Cerebellar nuclear complex (tissue), 1 donor: ENCODE measurements at places on chromosomes 6 and 20.

GRCh38 chr20:49278818-49279676 lies 1.2 kb upstream of the ZNFX1 start:
- DNase-seq, result no peak

- no peak for DNase-seq
Observed at GRCh38 chr20:16205507-16205906, 367.7 kb downstream of the KIF16B start.

GRCh38 chr6:95767897-95768463 lies 190.6 kb downstream of the MANEA start:
- DNase-seq, result no peak

DNA sequence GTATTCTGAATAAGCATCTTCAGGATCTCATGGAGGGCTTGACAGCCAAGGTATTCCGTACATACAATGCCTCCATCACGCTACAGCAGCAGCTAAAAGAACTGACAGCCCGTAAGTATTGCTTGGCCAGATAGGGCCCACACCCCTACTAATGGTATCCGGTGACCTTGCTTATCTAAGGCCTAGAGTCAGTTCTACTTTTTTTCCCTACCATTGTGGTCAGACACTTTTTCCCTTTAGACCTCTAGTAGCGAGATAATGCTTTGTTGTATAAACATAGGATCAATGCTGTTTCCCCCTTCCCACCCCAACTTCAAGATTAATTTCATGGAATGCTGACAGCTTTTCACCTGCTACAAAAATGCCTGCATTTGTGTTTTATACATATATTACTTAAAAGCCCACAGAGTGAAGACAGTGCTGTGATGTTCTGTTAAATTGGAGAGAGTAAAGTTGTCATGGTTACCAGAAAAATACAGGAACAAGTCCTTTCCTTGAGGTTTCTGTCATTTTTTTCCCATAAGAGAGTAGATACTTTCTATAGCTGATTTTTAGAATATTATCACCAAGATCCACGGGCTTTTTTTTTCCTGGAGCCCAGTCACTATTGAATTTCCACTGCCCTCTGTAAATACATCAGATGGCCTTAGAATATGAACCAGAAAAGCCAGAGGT lies 20.9 kb upstream of the PLCG1 start:
- no peak for DNase-seq

DNA sequence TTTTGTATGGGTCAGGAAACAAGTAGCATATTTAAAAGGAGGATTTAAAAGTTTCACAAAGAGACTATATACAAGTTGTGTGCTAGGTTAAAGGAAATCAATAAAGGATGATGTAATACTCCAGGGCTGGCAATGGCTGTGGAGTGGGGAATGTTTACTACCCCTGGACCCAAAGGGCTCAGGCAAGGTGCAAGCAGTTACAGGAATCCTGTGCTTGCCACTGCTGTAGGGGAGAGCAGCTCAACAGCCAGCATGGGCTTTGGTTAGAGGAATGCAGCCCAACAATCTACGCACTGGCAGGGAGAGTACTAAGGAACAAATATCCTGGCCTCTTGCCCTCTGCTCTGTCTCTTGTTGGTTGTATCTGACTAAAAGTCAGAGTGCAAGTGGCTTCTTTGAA lies 1642.2 kb downstream of the KHDRBS2 start:
- no peak for DNase-seq

DNA sequence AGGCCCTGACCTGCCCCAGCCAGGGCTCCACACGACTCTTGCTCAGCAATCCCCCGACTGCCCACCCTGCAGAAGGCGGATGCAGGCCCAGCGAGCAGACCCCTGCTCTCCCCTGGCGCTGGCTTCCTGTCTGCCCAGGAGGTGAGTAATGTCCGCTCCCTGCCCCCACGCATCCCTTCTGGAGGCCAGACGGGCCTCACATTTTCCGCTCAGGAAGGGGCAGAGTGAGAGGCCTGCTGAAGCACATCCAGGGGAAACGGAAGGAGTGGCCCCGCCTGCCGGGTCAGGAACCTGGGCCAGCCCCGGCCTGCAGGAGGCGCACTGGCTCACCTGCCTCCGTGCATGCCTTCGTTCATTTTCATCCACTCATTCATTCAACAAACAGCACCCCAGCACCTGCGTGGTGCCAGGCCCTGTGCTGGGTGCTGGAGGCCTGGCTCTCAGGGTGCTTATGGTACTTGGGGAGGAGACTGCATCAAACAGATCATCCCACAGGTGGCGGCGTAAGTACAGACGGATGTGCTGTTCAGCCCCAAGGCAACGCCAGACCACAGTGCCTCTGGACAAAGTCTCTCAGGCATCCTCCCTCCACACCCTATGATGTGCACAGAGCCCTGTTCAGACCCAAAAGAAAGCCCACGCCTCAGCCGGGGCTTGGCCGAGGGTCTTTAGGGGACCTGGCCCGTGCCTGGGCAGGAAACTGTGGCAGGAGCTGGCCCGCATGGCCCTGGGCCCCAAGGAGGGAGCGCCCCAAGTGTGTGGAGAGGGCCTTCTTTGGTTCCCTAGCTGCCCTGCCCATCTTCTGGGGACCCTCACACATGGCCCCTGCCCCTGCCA lies 112.1 kb downstream of the ASXL1 start:
- DNase-seq, result no peak

- no peak for DNase-seq
Observed at GRCh38 chr6:77092971-77093370, 370.3 kb downstream of the HTR1B start.

GRCh38 chr6:35185971-35186370 lies 27.8 kb upstream of the SCUBE3 start:
- no peak for DNase-seq

- no peak for DNase-seq
Observed at GRCh38 chr6:158323561-158323958, 11.3 kb downstream of the TULP4 start.

GRCh38 chr6:20204512-20204894 lies 7.8 kb downstream of the MBOAT1 start:
- no peak for DNase-seq

DNA sequence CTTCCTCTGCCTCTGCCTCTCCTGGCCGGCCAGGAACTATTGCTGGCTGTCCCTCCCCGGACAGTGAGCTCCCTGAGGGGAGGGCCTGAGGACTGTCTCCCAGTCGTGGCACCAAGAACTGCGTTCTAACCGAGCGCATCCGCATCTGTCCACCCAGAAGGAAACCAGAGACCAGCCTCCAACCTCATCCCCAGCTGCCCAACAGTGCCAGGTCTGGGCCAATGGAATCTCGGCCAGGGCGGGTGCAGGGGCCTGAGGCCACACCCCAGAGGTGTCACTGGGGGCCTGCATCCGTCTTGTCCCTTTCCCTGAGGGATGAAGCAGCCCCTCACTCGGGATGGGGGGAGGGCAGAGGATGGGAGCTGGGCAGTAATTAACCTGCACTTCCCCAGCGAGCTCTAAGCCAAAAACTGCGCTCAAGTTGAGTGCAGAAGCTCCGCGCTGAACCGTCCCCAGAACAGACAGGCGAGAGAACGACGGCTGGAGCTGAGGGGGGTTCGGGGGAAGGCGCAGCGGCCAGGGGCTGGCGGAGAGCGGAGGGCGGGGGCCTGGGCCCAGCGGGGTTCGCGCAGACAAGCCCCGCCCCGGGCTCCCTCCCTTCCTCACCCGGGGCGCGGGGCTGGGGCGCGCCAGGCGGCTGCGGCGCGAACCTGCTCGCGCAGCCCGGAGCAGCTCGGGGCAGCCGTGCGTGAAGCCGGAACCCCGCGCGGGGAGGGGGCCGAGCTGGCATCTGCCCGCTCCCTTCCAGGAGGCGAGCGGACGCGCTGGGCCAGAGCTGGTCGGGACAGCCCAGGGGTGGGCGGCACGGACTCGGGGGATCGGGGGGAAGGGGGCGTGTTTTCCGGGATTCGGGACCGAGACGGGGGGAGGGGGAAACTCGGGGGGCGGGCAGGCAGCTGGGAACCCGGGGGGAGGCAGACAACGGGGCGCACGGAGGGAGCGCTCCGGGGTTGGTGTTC lies 1.4 kb downstream of the TFEB start:
- DNase-seq, result no peak

- DNase-seq, result no peak
Observed at GRCh38 chr6:39558591-39559190, 166.5 kb downstream of the KIF6 start.

DNA sequence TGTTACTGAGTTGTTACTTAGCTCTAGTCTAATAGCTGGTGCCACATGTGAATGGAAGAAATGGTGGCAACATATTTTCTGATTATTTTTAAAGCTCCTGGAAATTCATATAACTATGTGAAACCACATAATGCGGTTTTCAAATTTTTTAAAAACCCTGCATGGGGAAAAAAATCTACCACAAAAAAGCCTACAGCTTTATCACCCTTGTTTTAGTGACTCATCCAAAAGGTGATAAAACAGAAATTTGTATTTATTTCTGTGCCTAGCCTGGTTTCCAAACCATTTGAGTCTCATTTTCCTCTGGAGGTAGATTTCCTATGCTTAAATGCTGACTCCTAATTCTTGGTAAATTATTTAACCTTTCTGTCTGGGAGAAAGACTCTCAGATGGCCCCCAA lies 5.4 kb upstream of the FBXO30 start:
- DNase-seq, result no peak

GRCh38 chr20:3461211-3461771 lies 9.5 kb upstream of the ATRN start:
- no peak for DNase-seq

GRCh38 chr20:7723284-7723683 lies 217.0 kb downstream of the HAO1 start:
- no peak for DNase-seq

- DNase-seq, result no peak
Observed at GRCh38 chr20:62818592-62819493, 2.0 kb downstream of the COL9A3 start.

GRCh38 chr20:35883336-35883777 lies 70.9 kb downstream of the SCAND1 start:
- DNase-seq, result no peak

GRCh38 chr20:16760431-16761304 lies 12.5 kb downstream of the OTOR start:
- DNase-seq, result no peak

GRCh38 chr6:29955783-29956182 lies 13.5 kb downstream of the HLA-A start:
- no peak for DNase-seq

GRCh38 chr6:26318459-26319404 lies 46.3 kb upstream of the BTN3A2 start:
- DNase-seq, result no peak

GRCh38 chr6:33694977-33695376 lies 16.5 kb downstream of the UQCC2 start:
- no peak for DNase-seq

GRCh38 chr6:9732056-9732455 lies 682.8 kb downstream of the TFAP2A start:
- DNase-seq, result no peak

DNA sequence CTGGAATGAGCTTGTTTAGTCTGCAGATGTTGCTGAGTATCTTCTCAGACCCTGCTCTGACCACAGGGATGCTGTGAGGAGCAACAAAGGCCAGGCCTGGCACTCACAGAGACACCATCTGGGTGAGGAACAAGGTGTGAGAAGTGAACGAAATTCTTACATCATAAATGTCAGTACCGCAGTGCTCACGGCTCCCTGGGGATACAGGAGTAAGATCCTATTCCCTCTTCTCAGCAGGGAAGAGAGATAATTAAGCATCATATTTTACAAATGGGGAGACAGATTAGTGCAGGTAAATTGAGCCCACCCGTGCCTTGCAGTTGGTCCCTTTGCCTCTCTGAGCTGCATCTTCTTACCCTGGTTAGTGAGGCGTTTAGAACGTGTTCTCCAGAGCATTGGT lies 106.2 kb downstream of the DTD1 start:
- DNase-seq, result no peak

DNA sequence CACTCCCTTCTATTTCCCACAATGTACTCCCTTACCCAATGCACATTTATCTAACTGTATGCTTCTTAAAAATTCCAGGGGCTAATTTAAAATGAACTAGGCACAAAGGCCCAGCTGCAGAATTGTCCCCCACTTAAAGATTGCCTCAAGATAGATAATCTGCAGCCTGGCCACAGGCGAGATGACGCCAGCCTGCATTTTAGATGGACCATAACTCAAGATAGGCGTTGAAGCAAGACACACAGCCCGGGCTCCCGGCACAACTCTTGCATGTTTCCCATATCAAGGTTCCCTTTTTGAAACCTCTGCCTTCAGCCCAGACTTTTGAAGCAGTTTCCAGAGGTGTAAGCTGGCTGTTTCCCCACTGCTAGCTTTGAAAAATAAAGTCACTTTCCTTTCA lies 3.2 kb upstream of the REPS1 start:
- no peak for DNase-seq

GRCh38 chr20:59451641-59452040 lies 151.2 kb downstream of the EDN3 start:
- DNase-seq, result no peak

DNA sequence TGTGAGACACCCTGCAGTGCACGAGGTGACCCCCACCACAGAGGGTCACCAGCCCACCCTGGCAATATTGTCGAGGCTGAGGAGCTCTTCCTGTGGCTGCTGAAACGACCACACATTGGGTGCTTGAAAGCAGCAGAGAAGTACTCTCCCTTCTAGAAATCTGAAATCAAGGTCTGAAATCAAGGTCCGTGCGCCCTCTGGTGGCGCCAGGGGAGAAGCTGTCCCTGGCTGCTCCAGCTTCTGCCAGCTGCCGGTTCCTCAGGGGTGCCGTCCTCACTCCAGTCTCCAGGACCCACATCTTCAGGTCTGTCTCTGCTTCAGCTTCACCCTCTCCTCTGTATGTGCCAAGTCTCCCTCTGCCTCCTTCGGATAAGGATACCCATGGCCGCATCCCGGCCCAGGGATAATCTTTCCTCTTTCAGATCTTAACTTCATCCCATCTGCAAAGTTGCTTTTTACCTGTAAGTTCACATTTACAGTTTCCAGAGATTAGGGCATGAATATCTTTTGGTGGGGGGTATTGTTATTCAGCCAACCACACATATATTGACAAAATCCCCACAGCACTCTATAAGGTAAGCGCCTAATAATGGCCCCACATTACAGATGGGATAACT lies 108.3 kb upstream of the PHACTR3 start:
- peak; percentile 4 for DNase-seq

- DNase-seq, result no peak
Observed at GRCh38 chr6:170140129-170140528, 150.7 kb downstream of the DLL1 start.

- DNase-seq, result no peak
Observed at GRCh38 chr6:121330516-121330915, 3.8 kb downstream of the TBC1D32 start.

DNA sequence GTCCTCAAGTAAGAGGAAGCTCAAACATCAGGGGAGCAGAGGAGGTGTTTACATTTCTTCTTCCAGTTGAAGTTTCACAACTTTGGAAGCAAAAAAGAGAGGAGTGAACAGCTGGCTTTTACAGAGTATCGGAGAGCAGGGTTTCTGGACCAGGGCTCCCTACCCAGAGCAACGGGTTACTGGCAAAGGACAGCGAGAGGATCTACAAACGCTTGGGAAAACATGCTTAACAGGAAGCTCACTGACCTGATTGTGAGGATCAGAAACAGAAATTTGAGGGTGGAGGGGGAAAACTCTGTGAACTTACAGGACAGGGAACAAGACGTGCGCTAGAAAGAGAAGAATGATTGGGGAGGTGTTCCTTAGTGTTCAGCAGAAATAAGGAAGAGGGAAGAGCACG lies 85.7 kb upstream of the TAB2 start:
- no peak for DNase-seq
